Mucosa of gallbladder (tissue), 1 donor: ENCODE measurements at places on chromosomes 16 and 17. TPM values are rescaled to one million over a fixed set of nuclear protein-coding genes. Genes with fewer than 3 reads are reported as not detected.

The KCNH4 gene
- total RNA-seq: 0.06 TPM

The KCNAB3 gene
- 2.5 TPM for total RNA-seq

GRCh38 chr17:36901506-36901905, 35.8 kb upstream of the LHX1 start:
- DNase-seq: no peak

GRCh38 chr16:65509172-65509571, 387.3 kb upstream of the CDH11 start:
- DNase-seq: no peak

GRCh38 chr17:4035081-4035680, 70.9 kb upstream of the ATP2A3 start:
- DNase-seq: no peak

DNA sequence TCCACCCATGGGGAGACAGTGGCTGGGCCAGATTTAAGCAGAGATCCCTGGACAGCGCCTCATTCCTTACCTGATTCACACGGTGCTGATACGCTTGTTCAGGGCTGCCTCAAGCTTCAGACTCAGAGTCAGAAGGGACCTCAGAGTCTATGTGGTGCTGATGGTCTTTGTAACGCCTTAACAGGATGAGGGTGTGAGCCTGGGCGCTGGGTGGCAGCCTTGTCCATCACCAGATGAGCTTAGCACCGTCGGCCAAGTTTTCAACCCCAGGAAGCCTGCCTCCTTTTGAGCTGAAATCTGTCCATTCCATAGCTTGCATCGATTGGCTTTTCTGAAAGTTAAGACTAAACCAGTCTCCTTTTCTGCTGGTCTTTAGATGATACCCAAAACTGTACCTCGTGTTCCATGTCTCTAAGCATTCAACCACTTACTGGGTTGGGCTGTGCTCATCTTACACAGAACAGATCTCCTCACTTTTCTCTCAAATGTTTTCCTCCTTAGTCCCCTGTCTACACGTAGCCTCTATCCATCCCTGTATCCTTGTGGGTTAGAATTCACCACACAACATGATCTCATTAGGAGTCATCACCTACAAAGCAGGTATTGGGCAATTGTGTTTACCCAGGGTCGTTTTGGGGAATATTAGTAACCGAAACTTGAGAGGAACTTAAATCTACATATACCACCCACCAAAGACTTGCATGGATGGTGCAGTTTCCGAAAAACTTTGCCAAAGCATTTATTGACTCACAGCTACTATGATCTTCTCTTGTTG, 573.4 kb downstream of the CDH13 start:
- no peak for DNase-seq

GRCh38 chr17:7656958-7657609, 6.4 kb downstream of the ATP1B2 start:
- peak; percentile 19 for DNase-seq

DNA sequence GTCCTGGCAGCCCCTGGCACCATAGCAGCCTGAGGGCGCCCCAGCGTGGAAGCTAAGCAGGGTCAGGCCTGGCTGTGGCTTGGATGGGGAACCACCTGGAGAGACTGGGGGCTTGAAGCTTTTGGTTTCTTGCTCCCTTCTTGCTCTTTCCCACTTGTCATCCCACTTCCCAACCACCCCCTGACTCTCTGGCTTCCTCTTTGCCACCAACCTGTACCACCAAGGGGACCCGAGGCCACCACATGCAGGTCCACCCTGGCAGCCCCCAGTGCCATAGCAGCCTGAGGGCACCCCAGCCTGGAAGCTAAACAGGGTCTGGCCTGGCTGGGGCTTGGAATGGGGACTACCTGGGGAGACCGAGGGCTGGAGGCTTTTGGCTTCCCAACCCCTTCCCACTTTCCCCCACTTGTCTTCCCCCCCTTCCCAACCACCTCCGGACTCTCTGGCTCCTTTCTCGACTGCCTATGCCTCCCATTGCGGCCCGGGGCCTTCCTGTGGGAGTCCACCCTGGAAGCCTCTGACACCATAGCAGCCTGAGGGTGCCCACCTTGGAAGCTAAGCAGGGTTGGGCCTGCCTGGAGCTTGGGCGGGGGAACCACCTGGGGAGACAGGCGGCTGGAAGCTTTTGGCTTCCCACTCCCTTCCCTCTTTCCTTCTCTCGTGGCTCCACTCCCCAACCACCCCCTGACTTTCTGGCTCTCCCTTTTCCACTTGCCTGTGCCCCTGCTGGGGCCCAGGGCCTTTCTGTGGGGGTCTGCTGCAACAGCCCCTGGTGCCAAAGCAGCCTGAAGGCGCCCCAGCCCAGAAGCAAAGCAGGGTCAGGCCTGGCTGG, 2294.4 kb downstream of the TP53TG3F start:
- no peak for DNase-seq

- no peak for DNase-seq
These were observed 6.8 kb downstream of the FHOD1 start for GRCh38 chr16:67240506-67240905.

- no peak for DNase-seq
These were observed 29.9 kb downstream of the HASPIN start for GRCh38 chr17:3753624-3754023.
